Omental fat pad (tissue), 4 donors: ENCODE measurements at places on chromosomes 11 and 22. TPM values are rescaled to one million over a fixed set of nuclear protein-coding genes. Genes with fewer than 3 reads are reported as not detected.

MPZL3 gene
- 2.4 TPM for total RNA-seq

FGF3 gene
- total RNA-seq: not detected

SUSD2 gene
- total RNA-seq: 5.5 TPM

RGL4 gene
- 1.3 TPM for total RNA-seq

TMA7B gene
- not detected for total RNA-seq

MS4A6A gene
- total RNA-seq: 216 TPM

PLEKHB1 gene
- 8.2 TPM for total RNA-seq

PHOX2A gene
- total RNA-seq: not detected

C1QTNF4 gene
- 1.4 TPM for total RNA-seq

GATD1 gene
- total RNA-seq: 13.3 TPM

OR4A16 gene
- total RNA-seq: not detected

HTR3B gene
- not detected for total RNA-seq

P4HA3 gene
- total RNA-seq: 2.4 TPM

KLHDC7B gene
- total RNA-seq: not detected

NAALADL1 gene
- 39.1 TPM for total RNA-seq

MMP12 gene
- total RNA-seq: not detected

LYVE1 gene
- total RNA-seq: 230 TPM

FOSL1 gene
- total RNA-seq: 2.8 TPM

TIGD3 gene
- total RNA-seq: 0.36 TPM

DRD2 gene
- 0.28 TPM for total RNA-seq

SLC7A4 gene
- 7.0 TPM for total RNA-seq

ANGPTL5 gene
- not detected for total RNA-seq

PRODH gene
- 41.5 TPM for total RNA-seq

C11orf86 gene
- total RNA-seq: not detected

CALCA gene
- not detected for total RNA-seq

CRYBB2 gene
- total RNA-seq: not detected

TMEM191C gene
- 0.65 TPM for total RNA-seq

SPDYC gene
- not detected for total RNA-seq

PKDREJ gene
- not detected for total RNA-seq

UPB1 gene
- total RNA-seq: 0.13 TPM

TSPAN32 gene
- 0.19 TPM for total RNA-seq

PEX16 gene
- 23.8 TPM for total RNA-seq

OR51B2 gene
- total RNA-seq: 1.1 TPM

SLC29A2 gene
- 7.4 TPM for total RNA-seq

BIRC3 gene
- total RNA-seq: 30.2 TPM

TIRAP gene
- total RNA-seq: 6.0 TPM

CRKL gene
- total RNA-seq: 48.6 TPM

RHOD gene
- total RNA-seq: 21.4 TPM

OR4C15 gene
- not detected for total RNA-seq

SLC22A9 gene
- not detected for total RNA-seq

KDELR3 gene
- 30.6 TPM for total RNA-seq

KCNJ1 gene
- not detected for total RNA-seq

OR52A1 gene
- not detected for total RNA-seq

DEFB131B gene
- not detected for total RNA-seq

CD81 gene
- total RNA-seq: 595 TPM

POU2AF2 gene
- not detected for total RNA-seq

CASP1 gene
- total RNA-seq: 13.5 TPM

APIP gene
- total RNA-seq: 26.1 TPM

MAP6 gene
- 4.6 TPM for total RNA-seq

FAT3 gene
- total RNA-seq: 3.2 TPM

TP53I11 gene
- 175 TPM for total RNA-seq

OR8D1 gene
- total RNA-seq: not detected

PAX6 gene
- total RNA-seq: not detected

TRIM51 gene
- not detected for total RNA-seq
